Mucosa of descending colon (tissue), 3 donors: ENCODE measurements at places on chromosomes 2 and 18. TPM values are rescaled to one million over a fixed set of nuclear protein-coding genes. Genes with fewer than 3 reads are reported as not detected.

The ACVR1C gene
- 8.0 TPM for total RNA-seq

The ELMOD3 gene
- total RNA-seq = 23.0 TPM

The MAP3K19 gene
- total RNA-seq = not detected

The NTSR2 gene
- not detected for total RNA-seq

The CKAP2L gene
- 2.8 TPM for total RNA-seq

The MDH1B gene
- 0.34 TPM for total RNA-seq

The ABCB11 gene
- 1.2 TPM for total RNA-seq

The ALKAL2 gene
- total RNA-seq = 3.5 TPM

The AMER3 gene
- 0.16 TPM for total RNA-seq

The MBD2 gene
- total RNA-seq = 106 TPM

The C2orf78 gene
- not detected for total RNA-seq

The IL1RL1 gene
- 5.9 TPM for total RNA-seq

The EPB41L3 gene
- 83.3 TPM for total RNA-seq

The ST8SIA3 gene
- 2.0 TPM for total RNA-seq

The SH2D6 gene
- total RNA-seq = 8.6 TPM

The PLGLB1 gene
- 5.6 TPM for total RNA-seq

The ZSWIM2 gene
- total RNA-seq = not detected

The TANC1 gene
- 30.7 TPM for total RNA-seq

The DSG4 gene
- 0.24 TPM for total RNA-seq

The LDLRAD4 gene
- total RNA-seq = 41.0 TPM

The TUBA3E gene
- total RNA-seq = not detected

The ERICH2 gene
- total RNA-seq = not detected

The PLEKHH2 gene
- total RNA-seq = 4.1 TPM

The PDE11A gene
- 3.2 TPM for total RNA-seq

The RNF152 gene
- total RNA-seq = 98.0 TPM

The PJVK gene
- total RNA-seq = 1.5 TPM

The DOK6 gene
- 0.72 TPM for total RNA-seq

The RNASEH1 gene
- total RNA-seq = 14.4 TPM
